ENCODE measurements at places on chromosomes 5 and 9.

- DNase-seq: no peak
Observed at GRCh38 chr9:36815023-36815422, 219.0 kb downstream of the PAX5 start.

DNA sequence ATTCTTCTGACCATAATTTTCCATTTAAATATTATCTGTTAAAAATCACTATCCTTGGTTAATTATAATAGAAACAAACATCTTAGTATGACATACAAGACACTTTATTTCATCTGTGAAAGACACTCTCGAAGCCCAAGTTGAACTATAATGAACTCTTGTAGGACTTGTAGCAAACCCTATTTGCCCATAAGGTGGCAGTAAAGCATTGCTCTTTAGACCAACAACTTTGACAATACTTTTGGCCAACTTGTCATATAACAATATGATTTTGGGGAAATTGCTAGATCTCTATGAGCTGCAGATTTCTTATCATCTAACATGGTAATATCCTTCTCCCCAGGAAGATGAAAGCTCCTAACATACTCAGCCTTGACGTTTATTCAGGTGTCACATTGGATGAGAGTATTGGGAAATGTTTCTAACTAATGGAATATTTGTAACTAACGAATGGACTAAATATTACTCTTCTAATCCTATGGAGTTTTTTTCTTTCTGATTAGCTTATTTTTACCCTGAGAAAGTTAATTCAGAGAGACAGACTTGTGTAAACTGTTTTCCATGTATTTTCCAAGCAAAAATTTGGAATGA lies 11.0 kb downstream of the SPINK14 start:
- no peak for DNase-seq

DNA sequence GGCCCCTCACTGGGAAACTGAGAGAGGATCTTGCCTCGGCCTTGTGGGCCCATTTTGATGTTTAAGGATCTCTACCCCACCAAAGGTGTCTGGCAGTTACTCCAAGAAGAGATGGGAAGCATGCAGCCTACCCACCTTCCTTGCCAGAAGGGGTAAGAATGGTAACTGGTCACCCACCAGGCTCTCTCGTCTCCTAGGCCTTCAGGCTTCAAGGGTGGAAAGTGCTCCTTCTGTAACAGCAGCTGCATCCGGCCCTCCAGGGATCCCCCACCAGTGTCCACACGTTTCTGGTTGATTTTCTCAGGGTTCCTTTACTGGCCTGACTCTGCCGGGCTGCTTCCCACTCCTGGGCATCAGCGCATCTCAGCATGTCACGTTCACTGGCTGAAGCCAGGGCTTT lies 204.4 kb upstream of the IRX1 start:
- DNase-seq: no peak

GRCh38 chr9:97525451-97525850 lies 24.0 kb downstream of the TMOD1 start:
- no peak for DNase-seq

- DNase-seq: no peak
Observed at GRCh38 chr9:109771087-109771486, 8.9 kb upstream of the PALM2AKAP2 start.

DNA sequence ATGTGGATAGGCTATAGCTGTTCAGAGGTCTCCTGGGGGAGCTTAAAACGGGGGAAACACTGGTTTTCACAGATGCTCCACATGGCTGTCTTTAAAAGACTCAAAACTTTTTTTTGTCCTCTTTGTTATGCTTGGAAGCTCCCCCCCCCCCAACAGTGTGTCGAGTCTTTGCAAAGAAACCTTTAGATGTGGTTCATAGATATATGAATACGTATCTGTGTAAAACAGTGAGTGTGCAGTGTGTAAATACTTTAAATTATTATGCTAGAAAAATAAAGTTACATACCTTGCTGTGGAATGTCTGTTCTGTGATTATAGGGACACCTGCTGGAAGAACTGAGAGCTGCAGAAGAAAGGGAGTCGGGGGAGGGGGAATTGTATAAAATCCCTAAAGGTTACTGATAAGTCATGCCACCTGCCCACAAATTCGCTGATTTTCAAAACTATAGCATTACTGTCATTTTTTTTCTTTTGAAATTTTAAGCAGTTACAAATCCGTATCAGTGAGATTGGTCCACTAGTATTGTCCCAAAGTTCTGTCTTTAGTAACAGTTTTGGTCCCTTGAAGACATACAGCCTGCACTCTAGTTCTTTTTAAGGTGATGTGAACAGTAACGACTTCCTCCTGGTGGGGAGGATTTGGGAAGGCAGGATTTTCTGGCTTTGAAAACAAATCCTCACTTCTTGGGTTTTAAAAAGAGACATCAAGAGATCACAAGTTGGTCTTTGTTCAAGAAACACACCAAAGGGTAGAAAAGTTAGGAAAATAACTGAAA lies 22.9 kb downstream of the RGMB start:
- DNase-seq: no peak

DNA sequence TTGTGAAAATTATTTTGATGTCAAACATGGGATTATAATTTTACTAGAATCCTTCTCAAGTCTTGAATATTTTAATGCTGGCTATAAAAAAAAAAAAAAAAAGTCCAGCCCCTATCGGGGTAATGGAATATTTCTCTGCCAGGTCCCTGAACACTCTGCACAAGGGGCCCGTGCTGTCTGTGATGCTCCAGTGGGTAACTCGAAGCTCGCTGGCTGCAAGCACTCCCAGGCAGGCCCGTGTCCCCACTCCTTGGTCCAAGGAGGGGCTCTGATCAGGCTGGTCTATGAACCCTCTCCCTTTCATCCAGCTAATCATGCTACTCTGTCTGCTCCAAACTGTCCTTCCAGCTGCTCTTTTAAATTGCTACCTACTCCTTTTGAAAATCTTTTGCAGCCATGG lies 180.8 kb downstream of the GAPVD1 start:
- DNase-seq: no peak

GRCh38 chr5:60829490-60830266 lies 14.4 kb downstream of the ELOVL7 start:
- no peak for DNase-seq

DNA sequence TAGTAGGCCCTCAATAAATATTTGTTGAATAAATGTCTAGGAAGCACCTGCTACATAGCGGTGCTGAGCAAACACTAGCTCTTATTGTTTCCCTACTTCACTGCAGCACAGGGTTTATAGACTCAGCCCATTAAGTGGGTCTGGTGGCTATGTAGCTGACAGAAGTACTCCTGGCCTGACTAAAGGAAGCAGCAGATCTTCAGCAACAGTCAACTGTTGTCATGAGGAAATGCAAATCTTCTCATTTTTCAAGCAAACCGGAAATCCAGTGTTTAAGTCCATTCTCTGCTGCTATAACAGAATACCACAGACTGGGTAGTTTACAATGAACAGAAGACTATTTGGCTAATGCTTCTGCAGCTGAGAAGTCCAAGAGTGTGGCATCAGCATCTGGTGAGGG lies 2.8 kb upstream of the TEX10 start:
- DNase-seq: no peak

- DNase-seq: no peak
Observed at GRCh38 chr5:102226321-102226720, 69.8 kb downstream of the SLCO4C1 start.

GRCh38 chr9:2170722-2171121 lies 155.6 kb downstream of the SMARCA2 start:
- no peak for DNase-seq

DNA sequence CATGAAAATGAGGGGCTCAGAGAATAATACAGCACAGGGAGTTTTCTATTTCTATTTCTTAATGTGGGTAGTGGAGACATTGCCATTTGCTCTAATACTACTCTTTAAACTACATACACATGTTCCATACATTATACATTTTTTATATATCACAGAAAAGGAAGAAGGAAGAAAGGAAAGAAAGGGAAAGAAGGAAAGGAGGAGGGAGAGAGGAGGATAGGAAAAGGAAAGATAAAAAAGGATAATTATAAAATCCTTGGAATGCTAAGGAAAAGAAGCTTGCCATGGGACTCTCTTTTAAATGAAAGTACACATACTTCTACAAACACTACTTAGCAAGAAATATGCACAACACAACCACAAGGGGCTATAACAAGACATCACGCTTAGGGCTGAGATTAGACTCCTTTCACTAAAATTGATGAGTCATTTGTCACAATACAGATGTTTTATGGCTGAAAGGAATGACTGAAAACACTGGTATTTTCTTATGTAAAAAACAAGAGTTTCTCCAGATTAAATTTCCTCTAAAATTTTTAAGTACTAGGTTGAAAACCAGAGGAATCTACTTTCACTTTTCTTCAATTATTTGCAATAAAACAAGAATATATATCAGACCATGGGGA lies 219.8 kb downstream of the ARL15 start:
- DNase-seq: no peak

GRCh38 chr5:150408231-150408943 lies 4.3 kb downstream of the CD74 start:
- DNase-seq: no peak

DNA sequence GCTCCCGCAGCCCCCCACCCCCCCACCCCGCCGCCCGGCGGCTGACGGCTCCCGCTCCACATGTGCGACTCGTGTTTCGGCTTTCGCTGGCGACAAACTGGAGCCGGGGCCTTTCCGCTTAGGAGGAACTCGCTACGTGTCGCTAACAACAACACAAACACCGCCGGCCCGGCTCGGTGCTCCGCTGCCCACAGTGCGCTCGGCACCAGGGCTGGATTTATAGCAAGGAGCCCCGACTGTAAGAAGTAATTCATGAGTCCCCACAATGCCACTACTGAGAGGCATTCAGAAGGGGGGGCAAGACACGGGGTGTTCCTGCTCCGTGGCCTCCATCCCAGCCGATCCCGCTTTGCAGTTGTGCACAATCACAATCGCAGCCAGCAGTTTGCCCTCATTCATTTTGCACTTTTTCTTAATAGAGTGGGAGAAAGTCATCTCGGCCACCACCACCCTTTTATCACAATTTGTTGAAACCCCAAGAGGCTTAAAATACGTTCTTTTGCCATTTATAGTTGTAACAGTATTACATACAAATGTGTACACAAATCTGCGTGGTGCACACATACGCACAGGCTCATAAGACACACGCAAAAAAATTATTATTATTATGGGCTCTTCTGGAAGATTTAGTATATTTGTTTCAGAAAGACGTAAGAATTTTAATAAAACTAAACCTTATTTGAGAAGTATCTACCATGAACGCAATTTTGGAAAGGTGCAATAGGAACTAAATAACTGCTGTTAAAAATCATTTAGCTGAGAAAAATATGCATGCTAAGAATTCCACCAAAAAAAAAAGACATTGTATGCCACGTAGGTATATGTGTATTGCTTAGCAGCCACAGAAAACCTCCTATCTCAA lies 48.1 kb downstream of the EBF1 start:
- no peak for DNase-seq

DNA sequence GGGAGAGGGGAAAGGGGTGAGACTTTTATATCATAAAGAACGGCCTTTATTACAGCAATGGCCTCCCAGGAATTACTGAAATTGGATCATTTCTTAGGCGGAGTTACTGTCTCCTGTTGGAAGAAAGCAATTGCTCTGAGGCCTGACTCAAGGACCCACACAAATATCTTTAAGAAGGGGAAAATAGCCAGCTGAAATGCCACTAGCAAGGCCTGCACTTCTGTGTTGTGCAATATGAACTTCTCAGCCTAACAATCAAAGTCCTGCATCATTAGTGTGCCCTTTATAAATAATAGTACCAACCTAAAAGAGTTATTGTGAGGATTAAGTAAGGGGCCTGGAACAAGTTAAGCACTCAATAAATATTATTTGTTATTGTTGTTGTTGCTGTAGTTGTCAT lies 30.1 kb upstream of the TRIM32 start:
- no peak for DNase-seq

DNA sequence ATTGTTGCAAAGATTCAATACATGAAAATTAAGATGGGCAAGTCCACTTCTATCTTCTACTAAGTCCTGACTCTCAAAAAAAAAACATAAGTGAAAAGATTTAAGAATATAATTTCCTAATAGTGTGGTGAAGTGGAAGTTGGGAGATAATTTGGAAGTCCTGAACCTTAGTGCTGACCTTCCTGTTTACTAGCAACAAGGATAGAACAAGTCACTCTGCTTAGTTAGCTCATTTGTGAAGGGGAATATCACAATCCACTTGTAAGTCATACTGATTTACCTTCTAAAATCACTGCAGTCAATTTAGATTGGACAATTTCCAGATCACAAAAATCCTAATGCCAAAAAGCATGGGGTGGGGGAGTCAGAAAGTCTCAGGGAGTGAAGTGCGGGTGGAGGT lies 43.4 kb upstream of the PCSK5 start:
- DNase-seq: no peak

DNA sequence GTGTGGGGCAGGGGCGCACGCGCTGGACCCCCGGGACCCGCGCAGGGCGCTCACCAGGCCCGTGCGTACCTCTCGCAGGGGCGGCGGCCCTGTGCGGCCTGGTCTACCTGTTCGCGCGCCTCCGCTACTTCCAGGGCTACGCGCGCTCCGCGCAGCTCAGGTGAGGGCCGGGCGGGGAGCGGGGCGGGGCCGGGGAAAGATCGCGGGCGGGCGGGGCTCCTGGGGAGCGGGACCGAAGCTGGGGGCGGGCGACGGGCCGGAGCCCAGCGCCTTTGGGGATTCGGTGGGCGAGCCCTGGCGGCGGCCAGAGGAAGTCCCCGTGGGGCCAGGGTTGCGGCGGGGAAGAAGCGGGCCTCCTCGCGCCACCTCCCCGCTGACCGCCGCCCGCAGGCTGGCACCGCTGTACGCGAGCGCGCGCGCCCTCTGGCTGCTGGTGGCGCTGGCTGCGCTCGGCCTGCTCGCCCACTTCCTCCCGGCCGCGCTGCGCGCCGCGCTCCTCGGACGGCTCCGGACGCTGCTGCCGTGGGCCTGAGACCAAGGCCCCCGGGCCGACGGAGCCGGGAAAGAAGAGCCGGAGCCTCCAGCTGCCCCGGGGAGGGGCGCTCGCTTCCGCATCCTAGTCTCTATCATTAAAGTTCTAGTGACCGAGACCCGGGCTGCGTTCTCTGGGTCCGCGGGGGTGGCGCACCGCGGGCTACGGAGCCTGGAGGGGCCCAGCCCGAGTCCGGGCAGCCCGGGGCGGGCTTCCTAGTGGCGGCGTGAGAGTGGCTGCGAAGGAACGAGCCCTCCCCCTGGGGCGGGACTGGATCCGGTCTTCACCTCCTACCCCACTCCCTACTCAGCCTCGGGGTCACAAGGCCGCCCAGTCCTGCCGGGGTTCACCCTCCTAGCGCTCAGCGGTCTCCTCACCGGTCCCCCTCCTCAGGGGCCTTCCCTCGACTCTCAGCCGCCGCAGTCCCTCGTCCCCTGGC lies 2.4 kb downstream of the LTC4S start:
- no peak for DNase-seq

DNA sequence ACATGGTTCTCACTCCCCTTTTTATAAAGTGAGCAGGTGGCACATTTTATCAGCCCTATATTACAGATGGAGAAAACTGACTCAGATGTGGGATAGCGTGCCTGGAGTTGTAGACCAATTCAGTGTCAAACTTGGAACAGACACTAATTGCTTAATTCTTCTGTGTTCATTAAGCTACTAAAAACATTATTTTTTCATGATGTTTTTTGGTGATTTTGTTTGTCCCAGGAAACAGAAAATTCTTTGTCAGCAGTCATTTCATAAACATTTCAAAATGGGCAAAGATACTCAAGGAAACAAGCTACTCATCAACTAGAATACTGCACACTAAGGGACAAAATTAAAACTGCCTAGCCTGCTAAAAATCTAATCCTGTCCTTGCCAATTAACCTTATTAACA lies 2.2 kb downstream of the ABHD17B start:
- no peak for DNase-seq

- DNase-seq: no peak
Observed at GRCh38 chr5:106459541-106459940, 1211.2 kb downstream of the EFNA5 start.

All from stimulated activated CD8-positive, alpha-beta memory T cell treated with anti-CD3 and anti-CD28 coated beads, Interleukin-4, amount 100 ng/mL, for 1 hour (primary cell).